Activated naive CD8-positive, alpha-beta T cell treated with anti-CD3 and anti-CD28 coated beads, Interleukin-2, amount 50 U/mL, for 16 hours (primary cell): ENCODE measurements at places on chromosomes 2 and 18.

GRCh38 chr2:154462634-154463033 is 235.9 kb upstream of the KCNJ3 start:
- no peak for DNase-seq

DNA sequence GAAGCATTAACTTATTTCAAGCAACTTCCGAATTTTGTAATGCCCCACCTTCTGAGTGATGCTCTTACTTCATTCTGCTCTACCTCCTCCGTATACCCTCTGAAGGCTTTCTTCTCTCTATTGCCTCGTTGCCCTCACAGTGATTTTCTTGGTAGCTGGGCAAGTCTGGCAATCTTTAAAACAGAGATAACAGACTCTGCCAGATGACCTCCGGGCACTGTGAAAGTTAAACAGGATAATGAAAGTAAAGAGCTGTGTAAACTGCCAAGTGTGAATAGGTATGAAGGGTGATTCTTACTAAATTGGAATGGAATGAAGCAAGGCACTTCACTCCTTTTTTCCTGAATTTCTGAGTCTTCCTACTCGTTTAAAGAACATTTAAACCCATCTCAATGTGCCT is 207.3 kb upstream of the GYPC start:
- DNase-seq: no peak

- no peak for DNase-seq
Observed at GRCh38 chr2:19500126-19500525, 141.7 kb upstream of the OSR1 start.

GRCh38 chr18:61924550-61924949 is 31.7 kb upstream of the RNF152 start:
- DNase-seq: no peak

GRCh38 chr2:118844261-118845004 is 3.0 kb downstream of the EN1 start:
- no peak for DNase-seq

DNA sequence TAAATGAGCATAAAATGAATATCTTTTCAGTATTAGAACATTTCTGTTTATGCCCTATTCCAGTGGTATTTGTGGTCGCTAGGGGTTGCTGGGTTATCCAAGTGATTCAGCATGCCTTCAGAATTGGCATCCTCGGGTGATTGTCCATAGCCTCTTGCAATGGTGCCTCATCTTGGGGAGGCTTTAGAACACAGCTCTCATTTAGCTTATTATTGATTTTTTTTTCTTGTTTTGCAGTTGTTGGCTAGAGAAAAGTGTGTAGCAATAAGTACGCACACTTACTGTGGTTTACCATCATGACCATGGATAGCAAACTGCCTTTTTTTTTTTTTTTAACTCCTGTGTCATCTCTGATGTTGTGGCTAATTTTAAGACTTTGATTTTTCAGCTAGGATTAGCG is 33.6 kb downstream of the PLEKHA3 start:
- DNase-seq: no peak

- no peak for DNase-seq
Observed at GRCh38 chr2:237139123-237139675, 53.5 kb downstream of the COPS8 start.

DNA sequence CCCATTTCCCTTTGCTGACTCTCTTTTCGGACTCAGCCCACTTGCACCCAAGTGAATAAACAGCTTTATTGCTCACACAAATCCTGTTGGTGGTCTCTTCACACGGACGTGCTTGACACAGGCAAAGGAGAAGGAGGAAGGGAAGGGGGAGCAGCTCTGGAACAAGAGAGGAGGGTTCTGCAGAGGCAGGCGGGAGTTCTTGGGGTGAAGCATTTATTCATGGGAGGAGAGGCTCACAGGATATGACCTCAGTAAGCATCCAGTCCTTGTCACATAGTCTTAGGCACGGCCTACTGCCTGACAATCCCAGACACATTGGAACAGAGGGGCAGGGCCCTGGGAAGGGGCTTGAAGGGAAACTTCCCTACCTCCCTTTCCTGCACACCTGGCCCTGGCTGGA is 171.7 kb upstream of the HS6ST1 start:
- DNase-seq: no peak

- DNase-seq: no peak
Observed at GRCh38 chr2:23503682-23504081, 118.7 kb downstream of the KLHL29 start.

- DNase-seq: no peak
Observed at GRCh38 chr2:60285626-60286316, 267.7 kb downstream of the BCL11A start.

- no peak for DNase-seq
Observed at GRCh38 chr2:190809876-190810525, 70.6 kb upstream of the GLS start.

- DNase-seq: no peak
Observed at GRCh38 chr2:201733544-201733943, 35.1 kb upstream of the MPP4 start.

- no peak for DNase-seq
Observed at GRCh38 chr18:62037989-62038778, 145.4 kb upstream of the RNF152 start.

DNA sequence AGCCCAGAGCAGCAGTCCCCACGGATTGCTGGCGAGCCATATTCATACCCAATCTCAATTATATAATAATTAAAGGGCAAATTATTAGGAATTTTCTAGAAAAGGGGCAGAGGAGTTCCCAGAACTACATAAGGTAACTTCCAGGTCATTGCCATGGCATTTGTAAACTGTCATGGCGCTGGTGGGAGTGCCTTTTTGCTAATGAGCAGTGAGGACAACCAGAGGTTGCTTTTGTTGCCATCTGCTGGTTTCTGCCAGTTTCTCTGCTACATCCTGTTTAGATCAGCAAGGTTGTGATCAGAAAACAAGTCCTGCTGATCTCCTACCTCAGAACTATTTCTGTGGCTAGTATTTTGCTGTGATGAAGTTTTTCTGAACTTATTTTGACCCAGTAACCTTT is 159.8 kb upstream of the PIEZO2 start:
- DNase-seq: no peak

GRCh38 chr2:128770143-128771085 is 451.7 kb upstream of the HS6ST1 start:
- DNase-seq: no peak

DNA sequence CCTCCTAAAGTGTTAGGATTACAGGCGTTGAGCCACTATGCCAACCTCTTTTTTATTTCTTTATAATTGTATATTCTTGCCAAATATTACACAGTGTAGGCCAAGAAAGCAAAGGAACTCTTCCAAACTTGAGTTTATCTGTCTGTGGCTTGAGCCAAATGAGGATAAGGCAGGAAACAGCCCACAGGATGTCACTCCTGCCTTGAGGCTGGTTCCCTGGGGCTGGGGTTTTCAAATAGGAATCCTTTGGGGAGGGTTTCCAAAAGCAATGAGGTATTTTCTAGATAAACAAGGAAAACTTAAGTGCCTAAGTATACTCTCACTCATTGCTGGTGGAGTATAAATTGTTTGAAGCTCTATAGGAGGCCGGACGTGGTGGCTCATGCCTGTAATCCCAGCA is 56.4 kb downstream of the ADCY3 start:
- DNase-seq: no peak

DNA sequence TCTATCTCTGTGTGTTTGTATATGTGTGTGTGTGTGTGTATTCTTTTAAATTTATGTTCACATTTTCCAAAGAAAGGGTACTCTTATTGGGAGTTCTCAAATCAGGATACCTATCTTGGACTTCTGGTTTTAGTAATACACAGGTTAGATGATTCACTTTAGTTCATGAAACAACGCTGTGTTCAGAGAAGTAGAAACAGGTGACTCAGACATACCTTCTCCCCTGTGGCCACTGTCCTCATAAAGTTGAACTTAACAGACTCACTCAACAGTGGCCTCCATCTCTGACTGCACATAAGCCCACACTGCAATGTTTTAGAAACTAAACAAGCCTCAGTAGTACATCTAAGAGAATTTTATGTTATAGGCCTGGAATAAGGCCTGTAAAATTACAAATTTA is 566.6 kb upstream of the VRK2 start:
- no peak for DNase-seq

DNA sequence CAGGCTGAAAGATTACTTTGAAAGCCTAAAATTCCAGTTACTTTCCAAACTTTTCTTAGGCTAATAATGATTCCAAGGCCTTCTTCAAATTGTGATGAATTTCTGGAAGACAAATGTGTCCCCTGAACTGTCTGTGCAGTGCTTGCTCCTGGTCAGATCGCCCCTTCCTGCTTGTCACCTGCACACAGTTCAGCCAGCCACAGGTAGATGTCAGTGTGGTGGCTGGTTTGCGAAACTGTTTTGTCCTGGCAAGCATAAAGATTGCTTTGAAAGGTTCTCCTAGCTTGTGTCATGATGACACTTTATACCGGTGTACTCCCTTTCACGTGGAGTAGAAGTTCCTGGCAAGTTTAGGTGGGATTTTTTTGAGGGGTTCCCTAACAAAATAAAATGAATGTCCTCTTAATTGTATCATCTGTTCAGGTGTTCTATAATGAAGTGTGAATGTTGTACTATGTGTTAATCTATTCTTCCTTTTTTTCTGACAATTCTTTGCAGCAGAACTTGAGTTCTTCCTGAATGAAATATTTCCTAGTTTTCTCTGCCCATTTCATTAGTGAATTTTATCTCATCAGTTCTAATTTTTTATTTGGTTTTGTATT is 298.8 kb downstream of the ZNF407 start:
- no peak for DNase-seq

DNA sequence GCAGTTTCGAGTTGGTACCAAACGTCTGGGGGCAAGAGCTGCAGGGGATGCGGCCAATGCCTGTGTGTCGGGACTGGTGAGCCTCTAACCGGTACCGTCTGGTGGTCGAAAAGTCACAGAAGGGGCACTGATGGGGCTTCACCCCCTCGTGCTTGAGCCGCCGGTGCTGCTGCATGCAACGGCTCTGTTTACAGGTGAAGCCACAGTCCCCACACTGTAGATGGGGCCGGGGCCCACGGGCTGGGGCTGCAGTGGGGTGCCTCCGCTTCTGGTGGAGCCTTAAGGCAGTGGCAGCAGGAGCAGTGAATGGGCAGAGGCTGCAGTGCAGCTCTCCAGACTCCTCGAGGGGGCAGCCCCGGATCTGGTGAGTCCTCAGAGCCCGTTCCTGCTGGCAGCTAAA is 16.6 kb downstream of the ZNF142 start:
- no peak for DNase-seq

DNA sequence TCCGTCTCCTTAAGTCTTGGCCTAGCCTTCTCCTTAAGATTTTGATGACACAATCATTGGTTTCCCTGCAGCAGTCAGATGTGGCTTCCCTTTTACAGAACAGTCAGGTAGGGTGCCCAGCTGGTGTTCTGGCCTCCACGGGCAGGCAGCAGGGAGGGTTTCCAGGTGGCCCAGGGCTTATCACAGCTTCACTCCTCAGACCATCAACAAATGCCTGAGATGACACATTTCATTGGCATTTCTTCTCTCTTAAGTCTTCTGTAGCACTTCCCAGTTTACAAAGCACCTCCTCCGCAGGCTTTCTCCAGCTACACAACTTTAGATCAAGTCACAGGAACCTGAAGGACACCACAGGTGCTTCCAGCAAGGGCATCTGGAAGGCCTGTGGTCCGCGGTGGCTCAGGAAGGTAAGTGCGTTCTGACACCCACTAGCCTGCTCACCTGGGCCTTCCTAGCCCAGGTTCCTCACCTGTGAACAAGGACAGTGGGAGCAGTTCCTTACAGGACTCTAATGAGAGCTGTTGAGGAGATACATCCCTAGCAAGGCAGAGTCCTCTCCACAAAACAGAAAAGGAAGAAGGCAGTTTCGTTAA is 37.6 kb downstream of the PTPN18 start:
- no peak for DNase-seq
